ENCODE measurements at places on chromosomes 6 and 20.

- DNase-seq = no peak
Measured at GRCh38 chr6:121844898-121845297, 409.5 kb downstream of the GJA1 start.

DNA sequence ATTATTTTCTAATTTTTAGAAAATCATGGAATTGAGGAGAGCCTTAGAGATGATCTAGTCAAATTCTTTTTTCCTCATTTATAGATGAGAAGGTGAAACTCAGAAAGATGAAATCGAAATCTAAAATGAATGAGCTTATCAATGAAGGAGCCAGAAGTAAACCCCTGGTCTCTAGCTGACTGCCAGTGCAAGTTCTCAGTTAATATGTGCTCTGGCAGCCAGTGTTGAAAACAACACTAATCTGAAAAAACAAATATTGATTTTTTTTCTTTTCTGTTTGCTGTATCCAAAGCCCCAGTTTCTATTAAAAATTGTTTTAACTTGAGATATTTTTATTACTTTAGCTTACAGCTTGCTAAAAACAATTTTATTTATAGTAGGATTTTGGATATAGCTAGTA, 21.5 kb upstream of the PBOV1 start:
- no peak for DNase-seq

DNA sequence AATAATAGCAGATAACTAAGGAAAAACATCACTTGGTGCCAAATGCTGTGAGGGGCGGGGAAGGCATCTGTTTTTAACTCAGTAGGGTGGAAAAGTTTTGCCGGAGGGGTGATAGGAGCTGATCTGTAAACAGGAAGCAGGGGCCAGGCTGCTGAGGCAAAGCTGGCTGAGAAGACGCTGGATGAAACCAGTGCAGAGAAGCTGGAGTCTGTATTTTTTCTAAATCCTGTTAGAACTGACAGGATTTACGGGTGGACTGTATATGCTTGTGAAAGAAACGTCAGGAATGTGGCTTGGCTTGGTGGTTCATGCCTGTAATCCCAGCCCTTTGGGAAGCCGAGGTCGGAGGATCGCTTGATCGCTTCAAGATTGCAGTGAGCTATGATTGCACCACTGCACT, 5.6 kb downstream of the PCMTD2 start:
- DNase-seq = no peak

GRCh38 chr6:125192610-125192930, 39.0 kb downstream of the TPD52L1 start:
- DNase-seq = no peak

DNA sequence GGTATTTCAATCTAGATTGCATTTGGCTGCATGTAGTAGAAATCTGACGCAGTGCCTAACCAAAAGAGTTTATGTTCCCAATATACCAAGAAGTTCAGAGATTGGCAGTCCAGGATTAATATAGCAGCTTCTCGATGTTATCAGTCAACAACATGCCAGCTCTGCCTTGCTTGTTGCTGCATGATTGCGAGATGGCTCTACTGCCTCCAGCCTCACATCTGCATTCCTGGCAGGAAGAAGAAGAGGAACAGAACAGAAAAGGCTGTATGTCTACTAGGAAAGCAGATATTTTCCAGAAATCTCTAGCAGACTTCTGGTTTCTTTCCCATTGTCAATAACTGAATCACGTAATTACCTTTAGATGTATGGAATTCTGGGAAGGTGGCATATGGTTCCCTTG, 60.8 kb downstream of the SLC35D3 start:
- no peak for DNase-seq

DNA sequence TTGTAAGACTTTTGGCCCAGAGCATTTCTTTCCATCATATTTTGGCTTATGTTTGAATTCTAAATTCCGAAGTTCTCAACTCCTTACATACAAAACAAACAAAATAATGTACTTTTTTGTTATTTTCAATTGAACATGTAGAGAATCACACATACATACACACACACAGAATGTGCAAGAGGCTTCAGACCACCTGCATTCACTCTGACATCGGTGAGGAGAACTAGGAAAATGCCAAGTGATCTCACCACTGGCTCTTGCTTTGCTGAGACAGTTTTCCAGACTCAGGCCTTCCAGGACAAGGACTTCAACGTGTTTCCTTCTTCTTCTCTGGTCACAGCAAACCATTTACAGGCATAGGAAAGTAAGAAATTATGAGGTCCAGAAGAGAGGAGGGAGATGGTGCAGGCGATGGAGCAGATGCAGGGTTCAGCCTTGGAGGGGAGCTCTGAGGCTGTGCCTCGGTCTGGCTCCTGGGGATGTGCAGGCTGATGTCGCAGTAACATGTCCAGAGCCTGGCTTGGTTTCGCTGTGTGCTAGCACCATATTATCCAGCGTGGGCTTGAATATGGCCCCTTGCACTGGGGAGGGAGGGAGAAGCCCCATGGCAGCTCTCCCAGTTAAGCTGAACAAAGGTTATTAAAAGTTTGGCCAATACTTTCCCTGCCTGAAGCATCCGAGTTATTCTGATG, 93.4 kb downstream of the DACT2 start:
- DNase-seq = no peak

GRCh38 chr20:3786126-3786484, 435 bp downstream of the CENPB start:
- peak; percentile 46 for DNase-seq

GRCh38 chr20:17614812-17615644, 45.2 kb downstream of the DSTN start:
- no peak for DNase-seq

GRCh38 chr20:53269380-53269779, 297.2 kb downstream of the TSHZ2 start:
- no peak for DNase-seq

GRCh38 chr6:111527367-111527766, 44.3 kb upstream of the REV3L start:
- DNase-seq = no peak

- DNase-seq = no peak
Measured at GRCh38 chr6:20096536-20096935, 115.7 kb downstream of the MBOAT1 start.

DNA sequence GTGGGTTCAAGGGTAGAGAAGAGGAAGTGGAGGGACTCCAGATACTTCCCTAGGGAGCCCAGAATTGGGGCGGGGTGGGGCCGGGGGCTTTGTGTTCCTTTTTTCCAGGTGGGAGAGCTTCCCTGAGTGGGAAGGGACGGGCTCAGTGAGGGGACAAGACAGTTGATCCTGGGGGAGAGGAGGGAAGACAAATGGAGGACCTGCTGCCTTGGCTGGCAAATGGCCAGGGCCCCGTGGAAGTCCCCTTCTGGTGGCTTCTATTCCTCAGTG, 2.6 kb downstream of the CTSZ start:
- no peak for DNase-seq

DNA sequence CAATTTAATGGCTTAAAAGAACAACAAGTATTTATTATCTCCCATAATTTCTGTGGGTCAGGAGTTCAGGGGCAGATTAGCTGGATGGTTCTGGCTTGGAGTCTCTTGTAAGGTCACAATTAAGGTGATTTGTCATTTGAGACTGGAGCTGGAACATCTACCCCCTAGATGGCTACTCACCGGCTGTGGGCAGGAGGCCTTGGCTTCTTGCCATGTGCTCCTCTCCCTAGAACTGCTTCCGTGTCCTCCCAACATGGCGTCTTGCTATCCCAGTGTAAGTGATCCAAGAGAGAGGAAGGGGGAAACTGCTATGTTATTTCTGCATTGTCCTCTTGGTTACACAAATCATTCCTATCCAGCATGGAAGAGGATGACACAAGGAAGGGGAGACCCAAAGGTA, 210.2 kb upstream of the ECI2 start:
- DNase-seq = no peak

GRCh38 chr20:24297993-24298392, 171.4 kb upstream of the SYNDIG1 start:
- DNase-seq = no peak

DNA sequence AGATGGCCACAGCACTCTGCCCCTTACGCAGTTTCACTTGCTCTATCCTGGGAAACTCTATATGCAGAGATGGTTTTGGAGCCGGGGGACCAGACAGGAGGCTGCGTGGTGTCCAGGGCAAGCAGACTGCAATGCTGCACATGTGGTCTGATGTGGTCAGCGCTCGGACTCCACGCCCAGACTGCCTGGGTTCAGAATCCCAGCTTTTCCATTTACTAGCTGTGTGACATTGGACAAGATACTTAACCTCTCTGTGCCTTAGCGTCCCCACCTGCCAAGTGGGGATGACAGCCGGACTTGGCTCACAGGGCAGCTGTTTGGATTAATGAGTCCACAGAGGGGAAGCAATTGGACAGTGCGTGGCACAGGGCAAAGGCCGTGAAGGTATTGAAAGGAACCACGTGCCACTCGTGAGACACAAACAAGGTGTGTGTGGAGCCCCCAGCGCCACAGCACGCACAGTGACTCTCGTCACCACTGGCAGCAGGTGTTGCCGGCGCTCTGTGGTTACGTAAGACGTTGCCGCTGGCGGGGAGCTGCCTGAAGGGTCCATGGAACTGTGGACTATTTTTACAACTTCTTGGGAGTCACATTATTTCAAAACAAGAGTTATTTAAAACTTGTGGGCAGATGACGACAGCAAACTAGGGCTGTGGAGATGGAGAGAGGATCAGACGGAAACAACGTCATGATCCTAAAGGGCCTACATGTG, 201.4 kb downstream of the PREX1 start:
- DNase-seq = no peak

- DNase-seq = no peak
Measured at GRCh38 chr6:64737418-64737817, 969.6 kb downstream of the EYS start.

DNA sequence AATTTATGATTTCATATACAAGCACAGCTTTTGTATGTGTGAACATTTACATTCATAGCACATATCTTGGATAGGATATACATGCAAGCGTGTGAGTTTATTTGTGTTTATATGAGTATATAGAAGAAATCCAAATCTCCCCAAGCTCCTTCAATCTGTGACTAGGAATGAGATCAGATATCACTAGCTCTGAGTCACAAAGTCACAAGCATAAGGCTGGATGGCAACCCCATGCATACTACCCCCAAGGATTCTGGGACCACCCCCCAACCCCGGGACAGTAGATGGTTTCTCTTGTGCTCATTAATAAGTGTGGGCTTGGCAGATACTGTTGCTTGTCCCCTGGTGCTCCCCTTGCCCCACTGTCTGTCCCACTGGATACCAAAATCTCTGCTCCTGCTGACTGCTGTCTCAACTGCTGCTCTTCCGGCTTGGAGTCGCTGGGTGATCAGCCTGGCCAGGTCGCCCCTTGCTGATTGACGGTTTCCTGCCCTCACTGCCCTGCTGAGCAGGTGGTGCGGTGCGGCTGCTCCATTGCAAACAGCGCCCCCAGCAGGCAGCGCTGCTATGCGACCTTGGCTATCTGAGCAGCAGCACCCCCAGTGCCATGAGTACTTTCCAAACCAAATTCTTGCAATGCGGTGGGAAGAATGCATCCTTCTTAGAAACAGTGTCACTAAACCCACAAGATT, 279.4 kb downstream of the CD83 start:
- no peak for DNase-seq

- no peak for DNase-seq
Measured at GRCh38 chr20:62161347-62161746, 17.8 kb downstream of the SS18L1 start.

DNA sequence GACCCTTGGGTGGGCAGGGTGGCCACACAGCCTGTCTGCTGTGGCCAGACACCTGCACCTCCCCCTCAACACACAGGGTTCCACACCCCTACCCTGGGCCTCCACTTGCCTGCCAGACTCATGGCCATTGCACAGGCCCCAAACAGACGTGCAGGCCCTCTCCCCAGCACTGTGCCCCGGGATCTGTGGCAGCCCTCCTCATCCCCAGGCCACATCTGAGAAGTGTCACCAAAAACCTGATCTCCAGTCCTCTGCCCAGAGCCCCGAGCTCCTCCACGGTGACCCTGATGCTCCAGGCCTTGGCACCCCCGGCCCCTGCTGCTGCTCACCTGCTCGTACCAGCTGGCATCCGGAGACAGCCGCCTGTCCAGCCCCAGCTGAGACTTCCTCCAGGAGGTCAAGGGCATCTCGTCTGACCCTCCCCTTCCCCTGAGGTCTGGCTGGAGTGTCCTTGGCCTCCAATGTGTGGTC, 160.1 kb downstream of the DLL1 start:
- DNase-seq = no peak

DNA sequence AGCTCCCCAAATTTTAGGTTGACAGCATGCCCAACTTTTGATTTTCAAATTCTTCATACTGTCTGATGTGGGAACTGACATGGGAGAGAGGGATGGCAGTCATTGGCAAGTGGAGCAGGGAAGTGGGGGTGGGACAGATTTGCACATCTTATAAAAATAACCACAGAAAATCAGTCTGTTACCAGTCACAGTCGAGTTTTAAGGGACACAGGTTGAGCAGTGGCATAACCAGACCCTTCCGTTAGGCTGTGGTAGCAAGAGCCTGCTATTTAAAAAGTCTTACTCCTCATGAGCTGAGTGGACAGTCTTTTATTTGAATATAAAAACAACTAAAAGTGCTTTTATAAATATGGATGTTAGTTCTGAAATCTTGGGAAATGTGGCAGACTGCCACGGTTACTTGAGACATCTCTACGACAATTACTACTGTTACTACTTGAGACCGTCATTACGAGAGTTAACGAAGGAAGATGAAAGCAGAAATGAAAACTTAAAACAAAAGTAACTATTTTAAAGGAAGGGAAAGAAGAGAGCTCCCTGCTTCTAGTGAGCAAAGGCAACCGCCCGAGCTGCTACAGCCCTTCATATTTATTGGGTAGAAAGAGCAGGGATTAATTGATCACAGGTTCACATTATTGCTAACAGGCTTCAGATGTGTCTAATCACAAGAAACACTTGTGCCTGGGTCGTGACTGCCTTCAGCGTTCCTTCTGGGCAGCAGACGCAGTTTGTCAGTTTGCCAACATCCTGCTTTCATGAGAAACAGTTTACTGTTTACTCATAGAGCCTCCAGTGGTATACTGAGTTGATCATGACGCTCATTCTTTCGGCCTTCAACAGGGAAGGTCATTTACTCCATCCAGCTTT, 71.3 kb downstream of the EFHC1 start:
- DNase-seq = no peak

DNA sequence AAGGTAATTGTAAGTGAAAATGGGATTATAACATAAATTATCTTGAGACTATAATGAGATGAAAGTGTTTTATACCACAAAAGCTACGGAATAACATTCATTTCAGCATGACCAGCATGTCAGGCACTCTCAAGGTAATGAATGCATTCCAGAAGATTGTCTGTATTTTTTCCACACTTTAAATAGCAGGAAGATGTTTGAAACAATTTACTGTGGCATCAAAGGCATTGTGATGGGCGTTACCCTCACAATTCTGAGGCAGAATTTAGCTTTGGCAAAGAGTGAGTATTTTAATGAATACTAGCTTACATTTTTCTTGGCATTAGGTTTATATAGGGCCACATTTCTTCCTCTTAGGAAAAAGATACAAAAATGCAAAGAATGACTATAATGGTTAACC, 627.2 kb downstream of the BCKDHB start:
- no peak for DNase-seq

GRCh38 chr6:11434565-11435326, 102.8 kb upstream of the TMEM170B start:
- no peak for DNase-seq

GRCh38 chr20:10430000-10430466, 4.0 kb downstream of the MKKS start:
- DNase-seq = no peak

GRCh38 chr20:61950641-61951071, 115.0 kb downstream of the TAF4 start:
- DNase-seq = no peak

Data from SHP77 (cell line).